ENCODE measurements at places on chromosomes 6 and 20.

DNA sequence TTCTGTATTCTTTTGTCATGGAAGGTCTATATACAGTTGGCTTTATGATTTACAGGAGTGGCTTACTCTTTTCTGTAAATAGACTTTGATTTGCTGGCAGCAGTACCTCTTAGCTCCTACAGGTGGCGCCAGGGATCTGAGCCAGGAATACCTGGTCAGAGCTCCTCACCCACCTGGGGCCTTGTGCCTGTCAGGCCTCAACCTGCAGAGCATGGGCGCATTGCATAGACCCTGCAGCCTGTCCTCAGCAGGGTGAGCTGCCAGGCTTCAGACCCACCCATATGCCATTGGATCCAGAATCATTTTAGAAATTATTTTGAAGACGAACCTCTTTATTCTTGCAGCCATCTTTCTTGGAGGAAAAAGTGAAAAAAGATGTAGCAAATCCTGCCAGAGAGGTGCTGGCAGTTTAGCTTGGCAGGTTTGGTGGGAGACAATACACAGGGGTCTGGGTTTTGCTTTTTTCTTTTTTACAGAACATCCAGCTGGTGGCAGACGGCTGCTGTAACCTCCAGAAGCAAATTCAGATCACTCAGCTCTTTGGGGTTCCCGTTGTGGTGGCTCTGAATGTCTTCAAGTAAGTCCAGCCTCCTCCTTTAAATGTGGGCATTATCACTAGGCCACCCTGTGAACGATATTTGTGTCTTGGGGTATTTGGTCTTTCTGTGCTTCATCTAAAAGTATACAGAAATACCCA lies 149.1 kb downstream of the MTHFD1L start:
- DNase-seq = peak; percentile 14

- no peak for DNase-seq
Observed at GRCh38 chr6:121435444-121436069, at the start of gene GJA1. TSS of gene GJA1 (plus strand) at chr6:121435646. CDS start at chr6:121446848, 11,202 bp downstream.

DNA sequence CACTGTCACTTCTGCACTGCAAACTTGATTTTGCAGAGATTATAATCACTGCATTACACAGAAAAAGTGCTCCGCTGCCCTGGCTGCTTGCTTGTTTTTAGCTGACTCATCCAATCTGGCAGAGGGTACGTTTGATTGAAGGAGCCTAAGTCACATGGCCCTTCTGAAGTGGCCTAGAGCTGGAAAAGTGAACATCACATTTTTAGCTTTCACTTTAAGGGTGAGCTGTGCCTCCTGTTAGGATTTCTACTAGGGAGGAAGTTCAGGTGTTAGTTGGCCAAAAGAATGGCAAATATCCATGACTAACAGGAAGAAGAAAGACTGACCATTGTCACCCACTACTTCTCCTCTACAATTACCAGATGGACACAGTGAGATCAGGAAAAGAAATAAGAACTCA lies 889.1 kb upstream of the MAP3K7 start:
- DNase-seq = no peak

GRCh38 chr20:39429726-39430125 lies 467.6 kb downstream of the DHX35 start:
- DNase-seq = no peak

DNA sequence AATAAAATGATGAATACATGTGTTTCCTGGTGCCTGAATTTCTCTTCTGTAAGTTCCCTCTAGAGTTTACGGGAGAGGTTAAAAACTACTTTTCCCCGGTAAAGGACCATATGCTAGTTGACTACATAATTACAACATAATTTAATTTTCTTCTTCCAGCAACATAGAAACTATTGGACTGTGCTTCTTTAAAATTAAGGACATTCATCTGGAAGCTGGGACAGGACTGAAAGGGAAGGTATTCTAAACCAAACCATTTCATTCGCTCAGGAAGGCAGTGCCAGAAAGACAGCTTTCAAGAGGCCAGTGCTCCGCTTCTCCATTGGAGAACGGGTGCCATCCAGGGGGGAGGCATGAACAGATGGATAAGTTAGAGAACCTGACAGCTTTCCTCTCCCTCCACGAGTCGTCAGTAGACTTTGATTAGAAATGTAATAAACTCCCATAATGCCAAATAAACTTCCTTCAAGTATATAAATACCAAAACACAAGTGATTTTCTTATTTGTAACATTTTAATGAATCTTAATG lies 458.0 kb upstream of the SOX4 start:
- no peak for DNase-seq

GRCh38 chr6:159151266-159151855 lies 17.8 kb upstream of the FNDC1 start:
- no peak for DNase-seq

DNA sequence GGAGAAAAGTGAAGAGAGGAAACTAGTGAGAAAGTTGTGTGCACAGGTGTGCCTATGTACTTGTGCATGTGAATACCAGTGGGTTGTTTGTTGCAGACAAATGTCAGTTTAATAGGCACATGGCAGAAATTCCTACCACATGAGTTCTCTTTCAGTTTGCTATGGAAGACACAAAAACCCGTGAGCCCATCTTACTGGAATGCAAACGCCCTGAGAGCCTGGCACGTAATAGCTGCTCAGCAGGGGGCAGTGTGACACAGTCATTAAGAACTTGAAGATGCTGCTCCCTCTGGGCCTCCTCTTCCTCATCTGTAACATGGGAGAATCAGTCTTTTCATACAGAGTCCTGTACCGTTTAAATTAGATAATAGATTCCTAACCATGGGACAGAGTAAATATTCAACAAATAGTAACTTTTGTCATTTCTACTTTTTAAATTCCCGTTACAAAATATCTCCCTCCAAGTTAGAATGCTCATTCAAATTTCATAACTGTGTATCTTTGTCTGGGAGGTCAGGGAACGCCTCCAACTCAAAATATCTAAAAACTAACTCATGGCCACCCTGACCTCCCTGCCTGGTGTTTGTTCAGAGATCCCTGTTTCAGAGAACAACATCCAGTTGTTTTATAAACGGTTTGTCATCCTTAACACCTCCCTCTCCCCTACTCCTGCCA lies 802.9 kb downstream of the MAFB start:
- no peak for DNase-seq

DNA sequence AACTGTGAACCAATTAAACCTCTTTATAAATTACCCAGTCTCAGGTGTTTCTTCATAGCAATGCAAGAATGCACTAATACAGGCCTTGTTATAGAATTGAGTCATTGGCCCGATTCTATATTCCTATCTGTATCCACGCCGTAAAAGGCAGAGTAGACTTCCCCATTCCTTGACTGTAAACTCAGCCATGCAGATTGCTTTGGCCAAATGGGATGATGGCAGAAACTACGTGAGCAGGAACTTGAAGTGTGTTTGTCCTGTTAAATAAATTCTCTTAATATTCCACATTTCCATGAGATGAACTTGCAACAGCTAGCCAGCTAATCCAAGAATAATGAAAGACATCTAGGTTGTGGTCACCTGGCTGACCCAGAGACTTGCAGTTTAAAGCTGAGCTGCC lies 3.9 kb upstream of the SAYSD1 start:
- DNase-seq = no peak

GRCh38 chr6:134424165-134424797 lies 106.4 kb upstream of the SGK1 start:
- DNase-seq = no peak

GRCh38 chr6:110683241-110683640 lies 132.0 kb downstream of the CDK19 start:
- no peak for DNase-seq

DNA sequence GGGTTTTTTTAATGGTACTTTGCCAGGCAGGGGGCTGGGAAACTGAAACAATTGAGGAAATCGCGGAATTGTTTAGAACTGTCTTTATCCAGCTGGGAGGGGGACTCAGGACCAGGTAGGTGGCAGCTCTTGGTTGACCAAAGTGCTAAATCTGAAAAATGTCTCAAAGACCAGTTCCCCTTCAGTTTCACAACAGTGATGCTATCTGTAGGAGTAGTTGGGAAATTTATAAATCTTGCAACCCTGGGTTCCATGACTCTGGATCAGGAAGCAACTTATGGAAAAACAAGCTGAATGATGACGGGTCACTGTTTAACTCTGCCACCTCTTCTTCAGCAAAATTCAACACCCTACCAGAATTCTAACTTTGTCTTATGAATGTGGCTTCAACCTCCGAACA lies 99.7 kb downstream of the FAM50B start:
- DNase-seq = no peak

- DNase-seq = no peak
Observed at GRCh38 chr6:10084111-10084986, 330.5 kb downstream of the TFAP2A start.

DNA sequence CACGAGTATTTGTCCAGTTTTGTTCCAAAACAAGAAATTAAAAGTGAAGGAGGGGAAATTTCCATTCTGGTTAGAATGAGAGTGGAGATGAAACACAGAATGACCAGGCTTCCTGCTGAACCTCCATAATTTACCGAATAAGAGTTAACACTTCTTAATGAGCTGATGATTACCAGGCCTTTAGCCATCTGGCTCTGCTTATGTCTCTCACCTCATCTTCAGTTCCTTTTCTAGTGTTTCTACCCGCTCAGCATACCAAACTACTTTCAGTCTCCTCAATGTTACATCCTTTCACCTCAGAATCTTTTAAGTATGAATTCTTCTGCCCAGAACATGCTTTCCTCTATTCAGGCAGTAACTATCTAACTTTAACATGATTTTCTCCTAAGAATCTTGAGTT lies 209.0 kb upstream of the RSPO3 start:
- DNase-seq = no peak

DNA sequence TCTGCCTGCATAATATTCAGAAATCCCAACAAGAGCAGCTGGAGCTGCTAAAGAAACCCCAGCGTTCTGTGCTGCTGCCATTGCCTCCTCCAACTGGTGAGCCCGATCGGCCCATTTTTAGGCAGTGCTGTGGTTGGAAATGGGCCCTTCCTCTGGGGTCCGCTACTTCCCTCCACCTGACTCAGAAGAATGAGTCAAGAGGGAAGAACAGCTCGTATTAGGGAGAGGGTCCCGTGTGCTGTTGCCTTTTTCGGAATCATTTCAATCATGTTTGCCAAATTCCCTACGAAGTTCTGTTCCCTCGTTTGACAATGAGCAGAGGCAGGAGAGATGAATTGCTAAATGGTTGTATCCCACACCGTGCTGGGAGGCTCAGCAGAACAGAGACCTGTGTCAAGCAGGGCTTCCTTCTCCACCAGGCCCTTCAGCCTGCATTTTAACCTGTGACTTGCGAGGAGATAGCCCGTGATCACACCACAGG lies 38.4 kb downstream of the THBS2 start:
- DNase-seq = no peak
